ENCODE measurements at places on chromosomes 7 and 10. TPM values are rescaled to one million over a fixed set of nuclear protein-coding genes. Genes with fewer than 3 reads are reported as not detected.

The ARHGEF35 gene
- 12.5 TPM for total RNA-seq

The CYP2C19 gene
- not detected for total RNA-seq

The LIPM gene
- not detected for total RNA-seq

The TMEM196 gene
- not detected for total RNA-seq

The MET gene
- total RNA-seq: 93.6 TPM

The HYAL4 gene
- total RNA-seq: under 0.01 TPM

The MYL10 gene
- not detected for total RNA-seq

The OPN1SW gene
- not detected for total RNA-seq

The CEP55 gene
- 2.3 TPM for total RNA-seq

The PRKG1 gene
- 0.24 TPM for total RNA-seq

The CPA4 gene
- total RNA-seq: 6.6 TPM

The ANKRD61 gene
- total RNA-seq: 0.48 TPM

The ADARB2 gene
- total RNA-seq: under 0.01 TPM

The HIF1AN gene
- total RNA-seq: 6.0 TPM

The ZNF425 gene
- 3.1 TPM for total RNA-seq

The INMT gene
- total RNA-seq: not detected

The PON1 gene
- total RNA-seq: not detected

The FOXI2 gene
- not detected for total RNA-seq

The CPXM2 gene
- 0.48 TPM for total RNA-seq

The ITPRID1 gene
- not detected for total RNA-seq

The ERVW-1 gene
- total RNA-seq: not detected

The ZP3 gene
- total RNA-seq: 43.9 TPM

The GATA3 gene
- total RNA-seq: under 0.01 TPM

The GRM8 gene
- not detected for total RNA-seq

The IFIT1 gene
- not detected for total RNA-seq

The IL6 gene
- total RNA-seq: 23.1 TPM

The CDH23 gene
- not detected for total RNA-seq

The TWNK gene
- total RNA-seq: 8.4 TPM

The DDX56 gene
- 79.3 TPM for total RNA-seq

The PRKCQ gene
- total RNA-seq: 2.3 TPM

The MMP21 gene
- total RNA-seq: not detected

The FAM25A gene
- 10.8 TPM for total RNA-seq

The ADAM12 gene
- not detected for total RNA-seq

The GLI3 gene
- total RNA-seq: 2.3 TPM

The GPR26 gene
- total RNA-seq: not detected
